ENCODE measurements at places on chromosomes 6 and 20.

- no peak for DNase-seq
These were observed 69.7 kb upstream of the TBC1D7 start for GRCh38 chr6:13398069-13398381.

DNA sequence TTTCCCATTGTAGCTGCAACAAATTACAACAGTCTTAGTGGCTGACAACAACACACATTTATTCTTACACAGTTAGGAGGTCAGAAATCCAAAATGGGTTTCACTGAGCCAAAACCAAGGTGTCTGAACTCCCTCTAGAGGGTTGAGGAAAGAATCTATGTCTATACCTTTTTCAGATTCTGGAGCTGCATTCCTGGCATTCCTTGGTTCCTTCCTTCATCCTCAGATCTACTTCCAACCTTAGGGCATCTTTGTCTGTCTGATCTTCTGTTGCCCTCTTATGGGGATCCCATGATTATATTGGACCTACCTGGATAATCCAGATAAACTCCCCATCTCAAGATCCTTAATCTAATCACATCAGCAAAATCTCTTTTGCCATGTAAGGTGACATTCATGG is 540.9 kb upstream of the MAP3K7 start:
- no peak for DNase-seq

DNA sequence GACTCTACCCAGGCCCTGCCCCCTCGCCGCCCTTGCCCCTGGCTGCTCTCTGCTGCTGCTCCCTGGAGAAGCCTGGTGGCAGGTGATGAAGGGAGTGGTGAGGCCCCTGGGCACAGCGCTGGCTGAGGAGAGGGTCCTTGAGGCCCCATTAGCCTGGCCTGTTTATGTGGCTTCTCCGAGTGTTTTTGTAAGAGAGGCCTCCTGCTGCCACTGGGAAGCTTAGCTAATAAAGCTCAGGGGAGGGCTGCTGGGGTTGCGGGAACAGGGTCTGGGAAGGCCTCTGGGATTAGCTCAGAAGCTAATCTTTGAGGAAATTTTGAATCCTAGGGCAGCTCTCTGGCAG is 15.5 kb downstream of the EBF4 start:
- no peak for DNase-seq

DNA sequence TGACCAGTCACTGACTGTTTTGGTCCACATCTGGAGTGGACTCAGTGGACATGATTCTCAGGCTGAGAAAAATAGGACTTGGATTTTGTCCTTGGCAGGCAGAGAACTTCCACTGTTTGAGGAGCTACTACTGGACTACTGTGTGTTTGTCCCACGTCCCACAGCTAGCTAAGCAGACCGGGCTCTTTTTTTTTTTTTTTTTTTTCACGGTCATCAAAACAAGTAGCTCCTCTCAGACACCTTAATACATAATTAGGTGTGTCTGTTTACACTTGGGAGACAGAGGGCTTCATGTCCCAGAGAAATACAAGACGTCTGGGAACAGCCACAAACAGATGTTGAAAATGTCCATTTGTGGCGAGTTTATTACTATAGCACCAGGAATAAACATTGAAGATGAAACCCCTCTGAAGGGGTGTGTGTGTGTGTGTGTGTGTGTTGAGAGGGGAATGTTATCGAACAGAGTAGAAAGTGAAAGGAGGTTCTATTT is 155.0 kb upstream of the SUPT3H start:
- DNase-seq: no peak

DNA sequence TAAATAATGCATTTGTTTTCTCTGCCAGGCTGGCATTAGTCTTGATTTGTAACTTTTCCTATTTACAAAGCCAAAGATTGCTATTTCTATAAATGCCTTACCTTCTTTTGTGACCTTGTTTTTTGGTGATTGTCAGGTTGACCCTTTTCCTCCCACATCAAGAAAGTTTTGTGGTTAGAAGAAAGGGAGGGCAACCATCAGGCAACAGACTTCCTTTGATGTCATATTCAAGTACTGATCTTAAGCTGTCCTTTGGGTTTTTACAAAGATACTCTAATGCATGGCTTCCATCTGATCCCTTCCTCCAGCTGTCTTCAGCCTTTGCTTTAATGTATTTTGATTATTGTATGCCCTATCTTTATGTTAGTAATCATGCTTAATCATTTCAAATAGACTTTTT is 23.9 kb downstream of the RNF217 start:
- DNase-seq: no peak

DNA sequence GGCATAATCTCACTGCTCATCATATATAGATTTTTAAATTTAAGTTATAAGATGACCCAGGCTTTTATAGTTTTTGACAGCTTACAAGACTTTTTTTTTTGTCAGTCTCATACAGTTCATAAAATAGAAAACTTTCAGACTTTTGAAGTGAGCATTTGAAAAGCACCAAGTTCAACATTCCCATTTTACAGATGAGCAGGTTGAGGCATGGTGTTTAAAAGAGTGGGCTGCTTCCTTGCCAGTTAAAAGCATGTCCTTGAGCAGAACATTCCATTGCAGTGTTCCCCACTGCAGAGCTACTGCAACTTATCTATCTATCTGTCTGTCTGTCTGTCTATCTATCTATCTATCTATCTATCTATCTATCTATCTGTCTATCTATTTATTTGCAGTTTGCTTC is 86.8 kb downstream of the GFRA4 start:
- DNase-seq: no peak

GRCh38 chr6:133674661-133675060 is 214.3 kb upstream of the TCF21 start:
- no peak for DNase-seq

GRCh38 chr6:93177918-93178317 is 241.4 kb downstream of the EPHA7 start:
- DNase-seq: no peak

- no peak for DNase-seq
These were observed 2.3 kb downstream of the HLA-DMB start for GRCh38 chr6:32938494-32938893.

DNA sequence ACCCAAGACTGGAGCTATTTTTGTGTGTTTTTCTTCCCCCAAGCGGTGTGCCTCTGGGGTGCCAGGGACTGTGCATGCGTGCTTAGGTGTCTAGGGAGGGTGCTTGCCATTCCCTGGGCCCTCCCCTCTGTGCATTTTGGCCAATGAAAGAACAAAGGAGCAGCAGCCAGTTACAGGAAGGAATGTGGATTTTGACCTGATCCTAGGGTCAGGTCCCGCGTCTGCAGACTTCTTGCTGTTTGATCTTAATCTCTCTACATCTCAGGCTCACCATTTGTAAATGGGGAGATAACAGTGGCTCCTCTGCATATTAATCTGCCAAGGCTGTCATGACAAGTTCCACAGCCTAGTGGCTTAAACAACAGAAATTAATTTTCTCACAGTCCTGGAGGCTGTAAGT is 699.1 kb downstream of the QKI start:
- DNase-seq: no peak

GRCh38 chr20:42749556-42749955 is 440.1 kb downstream of the PTPRT start:
- DNase-seq: no peak

DNA sequence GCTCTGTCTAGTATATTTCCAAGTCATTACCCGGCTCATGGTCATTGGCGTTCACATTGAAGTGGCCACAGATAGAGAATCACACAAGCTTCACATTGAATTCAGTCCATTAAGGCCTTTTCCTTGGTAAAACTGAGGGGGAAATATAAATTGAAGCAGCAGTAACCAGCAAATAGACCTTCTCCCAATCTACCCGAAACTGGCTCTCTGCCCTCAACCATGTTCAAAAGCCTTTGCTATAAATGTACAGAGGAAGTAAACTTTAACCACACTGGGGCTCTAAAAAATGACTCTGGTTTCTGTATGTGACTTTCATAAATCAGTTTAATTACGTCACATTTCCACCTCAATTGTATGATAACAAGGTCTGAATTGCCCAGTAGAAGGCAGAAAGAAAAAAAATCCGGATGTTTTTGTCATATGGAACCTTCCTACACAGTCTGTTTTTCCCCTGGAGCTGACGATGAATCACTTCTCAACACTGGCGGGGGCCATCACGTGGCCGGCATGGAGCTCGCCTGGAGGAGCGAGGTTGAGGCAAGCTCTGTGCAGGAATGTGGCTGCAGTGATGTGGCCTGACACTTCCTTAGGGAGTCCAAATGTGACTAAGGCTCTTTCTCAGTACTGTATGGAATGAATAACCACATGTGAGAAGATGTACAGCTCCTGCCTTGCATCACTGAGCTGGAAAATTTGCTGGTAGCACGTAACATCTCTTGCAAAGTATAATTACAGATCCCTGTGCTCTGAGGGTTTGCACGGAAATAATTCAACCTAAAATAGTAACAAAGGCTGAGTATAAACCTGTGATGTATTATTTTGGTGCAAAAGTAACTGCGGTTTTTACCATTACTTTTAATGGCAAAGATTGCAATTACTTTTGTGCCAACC is 58.6 kb upstream of the SNX9 start:
- peak; percentile 100 for DNase-seq

GRCh38 chr20:26163890-26164289 is 467.2 kb upstream of the ZNF337 start:
- DNase-seq: peak; percentile 96

GRCh38 chr6:31377029-31377428 is 20.1 kb upstream of the HLA-B start:
- no peak for DNase-seq

GRCh38 chr20:46034039-46034438 is 5.0 kb downstream of the SLC12A5 start:
- no peak for DNase-seq

DNA sequence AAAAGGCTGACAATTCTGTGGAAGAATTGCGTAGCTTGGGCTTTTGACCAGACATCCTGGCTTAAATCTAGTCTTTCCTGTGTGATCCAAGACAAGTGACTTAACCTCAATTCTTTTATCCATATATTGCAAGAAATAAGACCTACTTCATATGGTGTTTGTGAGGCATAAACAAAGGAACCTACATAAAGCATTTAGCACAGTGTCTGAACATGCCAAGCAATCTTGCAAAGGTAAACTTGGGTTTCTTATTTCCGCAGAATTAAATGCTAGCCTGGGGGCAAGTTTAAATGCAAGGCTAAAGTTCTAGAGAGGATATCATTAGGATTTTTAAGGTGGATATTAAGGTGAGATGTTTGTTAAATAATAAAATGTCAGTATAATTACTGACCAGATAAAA is 47.9 kb downstream of the HDDC2 start:
- no peak for DNase-seq

DNA sequence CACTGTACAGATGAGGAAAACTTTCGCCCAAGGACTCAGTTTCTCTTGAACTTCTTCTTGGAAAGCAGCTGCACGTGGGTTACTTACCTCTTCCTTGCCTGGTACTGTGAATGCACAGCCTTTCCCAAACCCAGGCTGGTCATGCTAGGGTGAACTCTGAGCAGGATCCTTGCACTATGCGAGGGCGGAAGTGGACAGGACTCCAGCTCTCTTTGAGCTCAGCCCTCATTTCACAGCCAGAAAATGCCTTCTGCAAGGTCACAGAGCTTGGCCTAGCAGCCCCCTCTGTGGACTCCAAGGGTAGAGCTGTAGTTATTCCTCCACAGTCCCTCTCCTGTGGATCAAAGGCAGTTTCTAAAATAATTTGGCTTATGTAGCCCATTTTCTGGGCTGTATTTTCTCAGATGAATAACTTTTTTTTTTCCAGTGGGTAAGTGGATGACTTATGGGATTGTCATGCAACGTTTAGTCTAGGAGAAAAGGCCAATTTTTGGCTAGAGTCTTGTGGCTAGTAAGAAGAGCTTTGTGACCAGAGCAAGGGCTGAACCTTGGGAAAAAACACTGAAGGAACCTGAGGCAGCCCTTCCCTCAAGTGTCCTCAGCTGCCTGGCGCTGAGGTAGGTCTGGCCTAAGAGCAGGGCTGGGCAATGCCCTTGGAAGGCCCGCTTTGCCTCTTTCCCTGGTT is 172.7 kb downstream of the SCP2D1 start:
- no peak for DNase-seq

GRCh38 chr6:44530209-44530909 is 142.9 kb downstream of the CDC5L start:
- no peak for DNase-seq

DNA sequence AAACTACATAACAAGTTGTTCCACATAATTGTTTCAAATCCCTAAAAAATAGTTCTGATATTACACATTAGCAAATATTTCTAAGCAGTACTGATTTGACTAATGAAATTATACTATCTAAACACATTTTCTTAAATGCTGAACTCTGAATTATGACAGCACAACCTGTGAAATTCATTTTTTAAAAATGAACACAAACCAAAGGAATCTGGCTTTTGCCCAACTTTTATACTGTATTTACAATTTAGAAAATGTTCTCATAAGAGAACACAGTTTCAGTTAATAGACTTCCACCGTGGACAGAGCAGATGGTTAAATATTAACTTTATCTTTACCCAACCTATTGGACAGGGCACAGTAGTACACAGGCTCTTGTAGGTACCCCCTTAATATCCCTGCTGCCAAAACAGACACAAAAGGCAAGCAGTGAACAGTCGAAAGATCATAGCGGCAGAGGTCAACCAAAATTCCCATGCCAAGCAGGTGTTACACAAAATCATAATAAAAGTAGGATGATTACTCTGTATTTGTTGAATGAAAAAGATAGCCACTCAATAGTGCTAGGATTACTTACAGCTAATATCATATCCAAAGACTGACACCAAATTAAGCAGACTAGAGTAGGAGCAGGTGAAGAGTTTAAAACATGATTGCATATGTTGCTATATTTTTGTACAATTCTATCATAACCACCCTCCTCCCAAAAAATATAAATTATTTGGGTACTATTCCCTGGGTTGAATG is 122.5 kb downstream of the RNGTT start:
- DNase-seq: peak; percentile 76

DNA sequence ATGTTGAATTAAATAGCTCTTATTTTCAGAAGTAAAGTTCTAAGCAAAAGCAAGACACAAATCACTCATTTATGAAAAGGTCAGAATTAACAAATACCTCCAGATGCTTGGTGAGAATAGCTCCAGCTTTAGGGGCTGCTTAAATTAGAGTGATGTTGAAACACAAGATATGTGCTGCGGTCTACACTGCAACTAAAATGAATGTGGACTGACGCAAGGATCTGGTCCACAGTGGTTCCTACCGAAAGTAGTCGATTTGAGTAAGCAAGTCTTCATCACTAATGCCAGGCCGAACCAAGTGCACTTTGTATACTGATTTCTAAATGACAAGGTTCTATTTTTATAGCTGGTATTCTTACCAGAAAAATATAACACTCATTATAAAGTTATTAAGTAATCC is 96.3 kb downstream of the PRDM1 start:
- no peak for DNase-seq

- no peak for DNase-seq
These were observed 116.1 kb upstream of the PTPN1 start for GRCh38 chr20:50393990-50394561.

- DNase-seq: peak; percentile 54
These were observed 97.7 kb downstream of the KCNB1 start for GRCh38 chr20:49384437-49385434.

- no peak for DNase-seq
These were observed at the start of gene STK35 for GRCh38 chr20:2101057-2101864. STK35 (plus strand) TSS chr20:2101827; CDS start chr20:2101882, 55 bp downstream.
